ENCODE measurements at places on chromosomes 12 and 14. TPM values are rescaled to one million over a fixed set of nuclear protein-coding genes. Genes with fewer than 3 reads are reported as not detected.
A peak's percentile ranks its signal among the peaks of the same experiment; 100 is the strongest.

GRCh38 chr12:34033628-34034296 is 11.5 kb downstream of the ALG10 start:
- peak; percentile 46 for DNase-seq

Gene ZNF140
- 15.7 TPM for polyA plus RNA-seq

Gene KRT2
- not detected for polyA plus RNA-seq

DNA sequence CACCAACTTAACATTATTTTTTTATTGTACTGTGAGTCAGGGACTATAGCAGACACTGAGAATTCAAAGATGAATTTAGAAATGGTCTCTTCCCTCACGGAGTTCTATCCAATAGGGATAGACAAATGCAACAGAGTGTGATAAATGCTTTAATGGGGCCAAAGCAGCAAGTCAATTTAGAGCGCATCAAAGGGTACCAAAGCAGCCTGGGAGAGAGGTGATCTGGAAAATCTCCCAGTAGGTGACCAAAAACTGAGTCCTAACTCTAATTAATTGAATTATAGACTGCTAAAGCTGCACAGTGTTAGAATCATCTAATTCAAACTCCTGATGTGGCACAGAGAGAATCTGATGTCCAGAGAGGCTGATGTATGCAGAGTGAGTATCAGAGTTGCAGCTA is 2.6 kb downstream of the LIN7A start:
- no peak for DNase-seq

DNA sequence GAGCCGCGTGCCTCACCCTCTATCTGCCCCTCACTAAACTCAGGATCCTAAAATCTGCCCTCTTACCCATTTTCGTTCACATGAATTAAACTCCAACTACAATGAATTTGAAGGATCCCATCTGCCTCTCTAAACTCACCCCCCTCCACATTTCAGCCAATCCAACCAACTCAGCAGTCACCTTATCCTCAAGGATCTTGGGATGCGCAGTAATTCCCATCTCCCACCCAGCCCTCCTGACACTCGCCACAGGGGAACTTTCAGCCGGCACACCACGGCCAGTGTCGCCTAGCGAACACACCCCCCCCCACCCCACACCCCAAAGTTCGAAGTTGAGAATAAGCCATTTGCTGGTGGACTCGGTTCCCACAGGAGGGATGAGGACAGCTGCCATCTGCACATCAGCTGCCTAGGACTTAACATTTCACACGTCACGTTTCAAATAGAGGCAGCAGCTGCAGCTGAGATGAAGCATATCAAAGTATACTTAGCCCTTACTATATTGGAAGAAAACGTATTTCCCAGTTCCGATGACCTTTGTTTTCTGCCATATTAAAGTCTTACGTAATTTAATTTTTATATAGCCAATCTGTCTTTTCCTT is 8.7 kb upstream of the SELPLG start:
- no peak for DNase-seq
